ENCODE measurements at places on chromosomes 6 and 20.

GRCh38 chr6:747921-748320, 55.0 kb upstream of the EXOC2 start:
- DNase-seq, result no peak

DNA sequence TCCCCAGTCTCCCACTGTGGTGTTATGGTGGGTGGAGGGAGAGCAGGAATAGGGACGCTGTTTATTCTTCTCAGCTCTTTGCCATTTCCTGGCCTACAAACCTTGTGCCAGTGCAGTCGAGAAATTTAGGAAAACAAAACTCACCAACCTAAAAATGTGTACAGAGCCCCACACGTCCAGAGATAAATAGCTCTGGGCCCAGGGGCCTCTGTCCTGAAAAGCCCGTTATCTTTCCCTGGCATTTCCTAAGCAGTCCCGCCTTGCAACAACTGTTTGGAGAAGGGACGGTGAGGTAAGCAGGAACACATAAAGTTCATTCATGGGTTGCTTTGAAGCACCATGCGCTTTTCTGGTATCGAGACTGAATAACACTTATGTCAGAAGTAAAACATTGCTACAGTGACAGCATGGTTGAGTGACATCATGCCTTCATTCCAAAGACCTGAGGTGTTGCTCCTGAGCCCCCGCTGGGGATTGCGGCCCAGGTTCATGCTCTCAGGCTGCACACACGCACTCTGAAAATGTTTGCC, 80.1 kb upstream of the NXT1 start:
- no peak for DNase-seq

GRCh38 chr6:36123270-36124139, 6.8 kb upstream of the MAPK13 start:
- DNase-seq, result no peak

DNA sequence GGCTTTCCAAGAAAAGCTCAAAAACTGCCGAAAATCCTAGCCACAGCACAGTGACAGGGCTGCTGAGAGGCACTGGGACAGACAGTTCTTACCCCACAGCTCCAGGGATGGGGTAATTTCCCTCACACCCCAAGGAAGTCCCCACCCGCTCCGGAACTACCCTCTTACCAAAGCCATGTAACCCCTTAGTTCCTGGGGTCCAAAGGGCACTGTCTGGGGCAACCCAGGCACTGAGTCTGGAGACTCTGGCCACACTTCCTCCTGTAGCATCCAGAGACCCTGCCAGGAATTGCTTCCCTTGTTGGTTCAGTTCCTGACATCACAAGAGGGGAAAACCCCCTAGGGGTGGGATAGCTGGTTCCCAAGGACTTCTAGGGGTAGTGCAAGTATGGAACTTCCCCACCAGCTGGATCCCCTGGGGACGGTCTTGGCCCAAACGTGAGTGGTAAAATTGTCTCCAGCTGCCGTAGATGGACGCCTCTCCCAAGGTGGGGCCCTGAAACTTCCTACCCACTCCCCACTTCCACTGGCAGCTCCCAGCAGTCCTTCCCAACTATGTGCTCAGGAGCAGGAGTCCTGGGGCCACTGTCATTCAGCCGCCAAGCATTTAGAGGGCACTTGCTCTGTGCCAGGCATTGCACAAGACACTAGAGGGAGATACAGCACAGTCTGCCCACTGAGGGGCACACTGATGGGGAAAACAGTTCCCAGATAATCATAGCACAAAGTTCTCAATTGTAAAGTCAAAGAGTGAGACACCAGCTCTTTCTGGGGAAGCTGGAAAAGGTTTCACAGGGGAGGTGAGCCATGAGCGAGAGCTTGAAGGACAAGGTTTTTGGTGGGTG, 17.2 kb upstream of the HCK start:
- DNase-seq, result no peak

DNA sequence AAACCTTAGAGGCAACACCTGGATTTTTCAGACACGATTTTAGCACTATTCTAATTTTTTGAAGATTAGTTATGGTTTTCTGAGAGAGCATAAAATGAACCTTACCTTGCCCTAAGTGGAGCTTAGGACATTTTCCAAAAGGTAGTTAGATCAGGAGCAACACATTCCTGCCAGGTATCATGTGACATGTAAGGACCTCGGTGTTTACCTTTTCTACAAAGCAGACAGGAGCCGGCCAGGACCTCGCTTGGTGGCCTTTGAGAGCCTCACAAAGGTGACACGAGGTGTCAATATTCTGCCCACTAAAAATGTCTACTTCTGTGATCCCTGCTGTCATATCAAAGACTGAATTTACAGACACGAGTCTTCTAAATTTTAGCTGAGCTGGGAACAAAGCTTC, 174.9 kb downstream of the SMOC2 start:
- DNase-seq, result no peak

DNA sequence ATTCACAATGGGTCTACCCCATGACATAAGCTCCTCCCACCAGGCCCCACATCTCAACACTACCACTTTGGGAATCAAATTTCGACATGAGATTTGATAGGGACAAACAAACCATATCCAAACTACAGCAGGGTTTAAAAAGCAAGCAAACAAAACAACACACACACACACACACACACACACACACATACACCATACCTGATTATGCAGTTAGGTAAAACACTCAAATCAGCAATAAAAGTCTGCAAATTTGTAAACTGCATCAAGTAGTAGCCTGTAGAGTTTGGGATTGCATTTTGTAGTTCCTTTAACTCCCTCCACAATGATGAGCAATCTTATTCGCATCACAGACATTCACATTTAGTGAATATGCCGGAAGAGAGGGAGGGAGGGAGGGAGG, 32.6 kb upstream of the TNFAIP3 start:
- DNase-seq, result no peak

DNA sequence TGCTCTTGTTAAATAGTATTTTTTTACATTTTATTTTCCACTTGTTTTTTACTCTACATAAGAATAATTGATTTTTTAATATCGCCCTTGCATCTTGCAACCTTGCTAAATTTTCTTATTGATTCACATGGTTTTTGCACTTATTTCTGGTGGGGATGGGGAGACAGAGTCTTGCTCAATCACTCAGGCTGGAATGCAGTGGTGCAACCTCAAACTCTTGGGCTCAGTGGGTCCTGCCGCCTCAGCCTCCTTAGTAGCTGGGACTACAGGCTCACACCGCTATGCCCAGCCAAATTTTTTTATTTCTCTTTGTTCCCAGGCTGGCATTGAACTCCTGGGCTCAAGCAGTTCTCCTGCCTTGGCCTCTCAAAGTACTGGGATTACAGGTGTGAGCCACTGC, 30.3 kb downstream of the LIN28B start:
- DNase-seq, result no peak

- DNase-seq, result no peak
Observed at GRCh38 chr20:11426948-11427347, 490.7 kb upstream of the BTBD3 start.
